Inflammatory macrophage treated with lipopolysaccharide for 1 hour (primary cell): ENCODE measurements at places on chromosomes 5 and 9.

- DNase-seq = no peak
Measured at GRCh38 chr5:34009610-34010009, 1.8 kb upstream of the AMACR start.

GRCh38 chr5:132465059-132465707 is 25.4 kb downstream of the IRF1 start:
- DNase-seq = no peak

DNA sequence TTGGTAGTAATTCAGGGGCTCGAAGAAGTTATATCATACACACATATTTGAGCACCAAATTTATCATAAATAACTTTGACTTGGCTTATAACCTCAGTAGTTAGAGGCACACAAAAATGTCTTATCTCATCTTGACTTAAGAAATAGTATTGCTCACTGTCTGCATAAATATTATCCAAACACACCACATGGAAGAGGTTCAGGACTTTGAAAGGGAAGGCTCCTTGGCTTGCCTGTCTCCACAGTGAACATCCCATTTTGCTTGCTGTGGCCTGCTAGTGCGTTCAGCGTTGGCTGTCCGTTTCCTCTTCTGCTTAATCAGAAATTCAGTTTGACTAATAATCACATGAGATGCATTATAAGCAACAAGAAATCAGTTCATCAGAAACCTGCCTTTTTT is 13.9 kb downstream of the GRXCR2 start:
- DNase-seq = no peak

- DNase-seq = no peak
Measured at GRCh38 chr9:127518091-127518856, 67.0 kb downstream of the LRSAM1 start.

- no peak for DNase-seq
Measured at GRCh38 chr9:116070256-116070914, 83.2 kb upstream of the PAPPA start.

DNA sequence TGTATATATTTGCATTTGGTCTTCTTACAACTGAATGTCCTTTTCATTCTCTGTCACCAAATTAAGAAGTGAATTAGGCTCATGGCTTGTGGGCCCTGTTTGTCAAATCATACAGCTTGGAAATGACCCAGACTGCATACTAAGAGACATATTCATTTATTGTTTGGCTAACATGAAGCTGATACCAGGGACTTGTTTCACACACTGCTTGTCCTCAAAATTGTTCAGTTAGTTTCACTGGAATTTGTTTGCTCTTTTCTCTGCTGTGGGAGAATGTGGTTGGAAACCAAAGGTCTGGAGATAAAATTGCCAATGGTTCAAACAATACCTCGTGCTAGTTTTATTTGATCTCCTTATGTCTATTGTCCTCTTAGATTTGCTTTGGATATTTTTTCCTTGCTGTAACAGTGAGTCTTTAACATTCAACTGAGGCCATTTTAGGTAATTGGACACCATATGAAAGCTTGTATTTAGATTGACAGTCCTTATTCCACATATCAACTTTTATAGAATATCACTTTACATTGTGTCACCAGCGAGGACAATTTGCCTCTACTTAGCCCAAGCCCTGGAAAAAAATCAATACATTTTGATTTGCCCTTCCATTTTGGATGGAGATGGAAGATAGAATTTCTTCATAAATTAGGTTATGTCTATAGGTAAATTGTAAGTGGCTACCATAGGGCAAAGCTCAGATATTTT is 144.3 kb upstream of the MTAP start:
- DNase-seq = no peak

- DNase-seq = no peak
Measured at GRCh38 chr5:178420354-178420781, 169.8 kb downstream of the COL23A1 start.

- no peak for DNase-seq
Measured at GRCh38 chr5:91535499-91535898, 152.4 kb upstream of the ARRDC3 start.

- DNase-seq = no peak
Measured at GRCh38 chr9:84880835-84881234, 211.3 kb downstream of the NTRK2 start.

DNA sequence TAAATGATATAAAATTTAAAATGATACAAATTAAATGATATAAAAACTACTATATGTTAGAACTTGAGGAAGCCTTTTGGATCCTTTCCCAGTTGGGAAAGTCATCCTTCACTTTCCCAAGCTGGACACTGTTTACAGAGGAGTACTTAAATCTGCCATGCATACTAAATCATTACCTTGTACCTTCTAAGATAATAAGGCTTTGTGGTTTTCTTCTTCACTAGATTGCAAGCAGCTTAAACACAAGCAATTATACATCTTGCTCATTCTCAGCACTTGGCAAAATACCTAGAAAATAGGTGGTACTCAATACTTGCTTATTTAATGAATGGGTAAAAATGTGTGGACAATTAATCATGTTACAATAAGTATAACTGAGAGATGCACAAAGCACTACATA is 666.8 kb downstream of the PTPRD start:
- no peak for DNase-seq

DNA sequence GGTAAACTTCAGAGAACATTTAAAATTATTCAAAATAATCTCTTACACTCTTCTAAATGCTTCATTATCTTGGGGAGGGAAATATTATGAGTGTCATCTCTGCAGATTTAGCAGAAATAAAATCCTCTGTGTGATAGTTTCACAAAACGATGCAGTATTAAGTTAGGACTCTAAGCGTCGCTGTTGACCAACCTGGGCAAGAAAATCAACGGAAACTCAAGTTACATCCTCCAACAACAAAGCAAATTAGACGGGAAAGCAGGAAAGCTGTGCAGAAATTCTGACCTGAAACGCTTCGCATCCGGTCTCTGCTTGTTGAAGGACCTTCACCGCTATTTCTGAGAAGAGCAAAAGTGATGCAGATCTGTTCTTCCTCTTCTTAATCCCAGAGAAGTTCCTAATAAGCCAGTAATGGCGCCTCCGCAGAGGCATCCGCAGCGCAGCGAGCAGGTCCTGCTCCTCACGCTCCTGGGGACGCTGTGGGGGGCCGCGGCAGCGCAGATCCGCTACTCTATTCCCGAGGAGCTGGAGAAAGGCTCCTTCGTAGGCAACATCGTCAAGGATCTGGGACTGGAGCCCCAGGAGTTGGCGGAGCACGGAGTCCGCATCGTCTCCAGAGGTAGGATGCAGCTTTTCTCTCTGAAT is at the start of gene PCDHGA6:
Gene PCDHGA6 (plus strand): TSS at position 219 of the 645 bp plus-strand sequence. CDS start 193 bp downstream, at position 412.
- no peak for DNase-seq

DNA sequence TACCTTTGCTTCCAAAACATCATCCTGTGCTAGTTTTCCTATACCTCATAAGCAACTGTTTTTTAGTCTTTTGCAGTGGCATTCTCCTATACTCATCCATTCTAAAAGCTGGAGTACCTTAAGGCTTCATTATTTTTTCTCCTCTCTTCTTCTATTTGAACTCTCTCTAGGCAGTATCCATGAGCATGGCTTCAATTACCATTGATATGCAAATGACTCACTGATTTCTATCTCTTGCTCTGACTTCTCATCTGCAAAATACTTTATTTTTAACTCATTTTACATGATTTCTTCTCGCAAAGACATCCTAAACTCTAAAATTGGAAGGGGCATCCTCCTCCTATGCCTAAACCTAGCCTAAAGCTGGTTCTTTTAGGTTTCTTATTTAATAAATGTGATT is 365.1 kb upstream of the NUDT12 start:
- DNase-seq = no peak

DNA sequence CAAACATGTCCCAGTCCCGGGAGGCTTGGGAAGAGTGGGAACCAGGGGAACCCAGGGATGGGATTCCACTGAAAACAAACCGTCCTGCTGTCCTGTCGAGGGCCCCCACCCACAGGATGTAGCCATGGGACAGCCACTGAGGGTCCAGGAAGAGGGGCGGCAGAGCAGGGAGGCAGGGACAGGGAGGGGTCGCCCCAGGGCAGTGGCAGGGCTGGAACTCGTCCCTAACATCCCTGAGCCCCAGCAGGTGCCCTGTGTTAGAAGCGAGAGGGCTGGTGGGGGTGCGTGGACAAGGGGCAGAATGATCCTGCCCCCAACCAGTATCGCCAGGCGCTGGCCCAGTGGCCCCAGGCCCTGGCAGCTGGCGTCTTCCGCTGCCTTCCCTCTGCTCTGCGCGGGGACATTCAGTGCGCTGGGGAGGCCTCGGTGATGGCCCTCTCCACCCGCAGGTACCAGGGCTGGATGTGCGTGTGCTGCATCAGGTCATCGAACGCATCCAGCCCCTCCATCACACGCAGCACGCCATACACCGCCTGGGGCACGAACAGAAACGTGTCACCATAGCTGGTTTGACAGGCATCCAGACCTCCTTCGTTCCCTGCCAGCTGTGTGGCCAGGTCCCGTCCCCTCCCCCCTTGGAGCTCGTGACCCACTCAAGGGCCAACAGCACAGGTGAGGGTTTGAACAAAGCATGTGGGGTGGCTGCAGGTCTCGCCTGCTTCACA is 6.6 kb downstream of the PTGES2 start:
- DNase-seq = no peak

- DNase-seq = peak; percentile 45
Measured at GRCh38 chr5:62306896-62307689, 1.1 kb downstream of the KIF2A start.

- DNase-seq = peak; percentile 19
Measured at GRCh38 chr9:38641985-38642864, 21.8 kb upstream of the ANKRD18A start.

DNA sequence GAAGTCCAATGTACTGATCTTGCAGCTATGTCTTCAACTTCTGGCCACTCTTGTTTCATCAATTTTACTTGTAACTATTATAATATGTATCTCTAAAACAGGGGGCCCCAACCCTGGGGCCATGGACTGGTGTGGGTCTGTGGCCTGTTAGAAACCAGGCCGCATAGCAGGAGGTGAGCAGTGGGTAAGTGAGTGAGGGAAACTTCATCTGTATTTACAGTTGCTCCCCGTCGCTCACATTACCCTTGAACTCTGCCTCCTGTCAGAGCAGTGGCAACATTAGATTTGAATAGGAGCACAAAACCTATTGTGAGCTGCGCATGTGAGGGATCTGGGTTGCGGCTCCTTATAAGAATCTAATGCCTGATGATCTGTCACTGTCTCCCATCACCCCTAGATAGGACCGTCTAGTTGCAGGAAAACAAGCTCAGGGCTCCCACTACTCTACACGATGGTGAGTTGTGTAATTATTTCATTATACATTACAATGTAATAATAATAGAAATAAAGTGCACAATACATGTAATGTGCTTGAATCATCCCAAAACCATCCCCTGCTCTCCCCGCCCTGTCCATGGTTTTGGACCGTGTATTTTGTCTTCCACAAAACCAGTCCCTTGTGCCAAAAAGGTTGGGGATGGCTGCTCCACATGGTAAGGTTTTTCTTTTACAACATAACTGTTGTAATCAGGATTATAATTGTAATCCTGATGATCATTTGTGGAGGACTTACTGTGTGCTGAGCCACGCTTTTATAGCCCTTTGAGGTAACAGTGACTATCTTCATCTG is 26.9 kb upstream of the SH3PXD2B start:
- no peak for DNase-seq

- DNase-seq = peak; percentile 16
Measured at GRCh38 chr5:75706016-75706415, 11.2 kb downstream of the POC5 start.

DNA sequence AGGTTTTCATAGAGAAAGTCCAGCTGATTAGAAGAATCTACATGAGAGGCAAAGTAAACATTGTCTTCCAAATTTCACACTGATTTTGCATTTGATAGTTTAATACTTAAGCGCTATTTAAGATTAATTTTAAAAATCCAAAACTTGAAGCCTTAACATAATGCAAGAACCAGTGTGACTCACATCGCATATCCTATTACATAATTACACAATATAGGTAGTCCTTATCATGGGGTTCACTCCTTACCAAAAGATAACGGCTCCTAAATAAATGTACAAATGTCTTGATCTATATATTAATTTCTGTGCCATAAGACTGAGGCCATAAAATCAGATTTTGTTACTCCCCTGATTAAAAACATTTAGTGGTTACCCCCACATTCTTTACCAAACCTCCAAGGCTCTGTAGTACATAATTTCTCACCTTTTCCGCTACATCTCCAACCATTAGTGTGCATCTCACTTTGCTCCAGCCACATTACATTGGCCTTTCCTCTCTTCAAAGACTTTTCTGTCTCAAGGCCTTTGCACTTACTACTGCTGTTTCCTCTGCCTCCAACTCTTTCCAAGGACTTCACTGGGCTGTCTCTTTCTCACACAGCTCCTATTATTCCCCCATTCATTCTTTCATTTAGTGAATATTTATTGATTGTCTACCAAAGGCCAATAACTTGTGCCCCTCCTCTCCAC is 1.0 kb downstream of the RIOK2 start:
- no peak for DNase-seq

DNA sequence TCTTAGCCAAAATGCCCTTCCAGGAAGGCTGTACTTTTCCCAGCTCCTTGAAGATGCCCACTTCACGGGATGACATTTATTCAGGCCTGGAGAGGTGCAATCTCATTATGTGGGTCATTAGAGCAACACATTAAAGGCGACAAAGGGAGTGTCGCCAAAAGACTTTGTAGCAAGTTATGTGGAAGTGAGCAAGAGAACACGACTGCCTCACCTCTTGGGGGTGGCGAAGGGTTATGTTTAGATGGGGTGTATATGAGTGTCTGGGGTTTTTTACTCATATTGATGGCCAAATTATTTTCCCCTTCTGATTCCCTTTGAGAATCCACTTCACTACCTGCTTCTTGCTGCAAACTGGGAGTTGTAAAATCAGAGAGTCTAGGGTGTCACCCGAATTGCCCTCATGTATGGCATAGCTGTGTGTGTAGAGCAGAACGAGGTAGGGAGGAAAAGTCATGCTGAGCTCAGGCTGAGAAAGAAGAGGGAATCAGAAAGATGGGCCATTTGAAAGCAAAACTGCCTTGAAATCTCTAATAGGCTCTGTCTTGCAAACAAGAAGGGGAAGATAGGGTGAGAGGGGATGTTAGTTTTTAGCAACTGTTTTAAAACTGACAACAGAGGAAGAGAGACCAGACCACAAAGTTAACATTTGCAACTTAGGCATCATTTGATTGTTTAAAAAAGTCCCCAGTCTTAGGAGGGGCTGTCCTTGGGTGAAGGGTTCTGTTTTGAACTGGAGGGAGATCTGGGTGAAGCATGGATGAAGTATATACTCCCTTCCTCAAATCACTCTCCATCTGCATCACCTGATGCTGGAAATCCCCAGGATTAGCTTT is 97.1 kb upstream of the IL12B start:
- DNase-seq = no peak

GRCh38 chr9:73243078-73243477 is 91.4 kb downstream of the ANXA1 start:
- DNase-seq = no peak
